ENCODE measurements at places on chromosomes 4 and X.

DNA sequence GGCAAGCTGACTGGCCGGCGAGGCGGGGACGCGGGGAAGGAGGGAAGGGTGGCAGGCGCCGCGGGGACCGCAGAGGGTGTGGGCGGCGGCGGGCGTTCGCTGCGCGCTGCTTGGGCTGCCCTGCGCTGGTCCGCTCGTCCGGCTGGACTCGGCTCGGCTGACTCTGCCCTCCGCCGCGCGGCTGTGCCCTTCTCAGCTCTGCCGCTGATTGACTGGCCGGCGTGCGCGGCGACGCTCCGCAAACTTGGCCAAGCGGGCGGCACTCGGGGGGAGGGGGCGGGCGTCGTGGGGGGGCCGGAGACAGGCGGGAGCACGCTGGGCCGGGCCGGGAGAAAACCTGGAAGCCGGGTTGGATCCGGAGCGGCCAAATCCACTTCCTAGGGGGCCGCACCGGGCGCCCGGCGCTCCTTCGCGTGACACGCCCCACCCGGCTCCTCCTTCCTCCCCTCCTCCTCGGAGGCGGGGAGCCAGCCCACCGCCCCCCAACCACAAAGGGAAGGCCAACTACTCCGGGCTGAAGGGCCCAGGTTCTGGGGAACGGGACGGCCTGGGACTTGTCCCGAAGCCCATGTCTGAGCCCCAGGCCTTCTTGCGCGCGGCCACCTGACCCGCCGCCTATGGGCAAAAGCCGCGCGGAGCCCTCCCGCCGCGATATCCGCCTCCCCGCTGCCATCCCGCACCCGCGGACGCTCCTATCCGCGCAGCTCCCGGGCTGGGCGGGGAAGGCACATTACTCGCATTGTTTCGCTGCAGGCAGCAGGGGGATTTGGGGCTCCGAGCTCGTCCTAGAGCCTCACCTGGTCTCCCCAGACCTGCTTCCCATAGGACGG lies at the start of gene GPC4:
GPC4 (minus strand) TSS at position 214 of the 830 bp plus-strand sequence. CDS start 524 bp downstream, outside the sequence.
- no peak for DNase-seq

- DNase-seq: no peak
Measured at GRCh38 chr4:175767150-175767549, 44.9 kb downstream of the GPM6A start.

GRCh38 chr4:2066011-2066551 lies 7.0 kb downstream of the NAT8L start:
- DNase-seq: no peak

- no peak for DNase-seq
Measured at GRCh38 chr4:187887906-187888305, 107.7 kb upstream of the ZFP42 start.

GRCh38 chr4:76639288-76639687 lies 204.3 kb downstream of the SHROOM3 start:
- DNase-seq: no peak

GRCh38 chrX:115174548-115174947 lies 14.7 kb upstream of the RBMXL3 start:
- no peak for DNase-seq
